Uterine smooth muscle cell (primary cell): ENCODE measurements at places on chromosomes 3 and 15. TPM values are rescaled to one million over a fixed set of nuclear protein-coding genes. Genes with fewer than 3 reads are reported as not detected.

Gene PRR20G
- total RNA-seq: not detected in 2 replicates

Gene CELF6
- total RNA-seq: 0.11 and 0.37 TPM in 2 replicates

Gene NPAP1
- not detected in 2 replicates for total RNA-seq

Gene IFT57
- total RNA-seq: 79.2 and 82.1 TPM in 2 replicates

Gene FOXL2
- 11.2 and 12.8 TPM in 2 replicates for total RNA-seq

Gene CRYGS
- total RNA-seq: 1.00 and 2.1 TPM in 2 replicates
